ENCODE measurements at places on chromosomes 13 and 19.
A peak's percentile ranks its signal among the peaks of the same experiment; 100 is the strongest.

GRCh38 chr19:17357078-17357666 lies 19.8 kb downstream of the GTPBP3 start:
- no peak for DNase-seq

DNA sequence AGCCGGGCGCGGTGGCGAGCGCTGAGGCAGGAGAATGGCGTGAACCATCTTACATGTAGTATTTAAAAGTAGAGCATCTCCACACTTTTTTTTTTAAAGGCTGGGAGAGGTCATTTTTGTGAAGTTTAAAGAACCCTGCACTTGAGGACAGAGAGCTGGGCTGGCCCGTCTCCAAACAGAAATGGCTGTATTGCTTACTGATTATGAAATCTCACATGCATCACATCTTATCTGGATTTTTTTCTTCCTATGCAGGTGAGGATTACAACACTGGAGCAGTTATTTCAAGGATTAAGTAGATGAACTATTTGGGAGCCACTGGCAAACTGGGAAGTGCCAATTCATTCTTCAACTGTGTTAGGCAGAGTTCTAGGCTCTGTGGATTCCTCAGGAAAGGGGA lies 59.5 kb downstream of the TEX26 start:
- DNase-seq: no peak

GRCh38 chr13:52850072-52850395 lies 1.6 kb upstream of the PCDH8 start:
- DNase-seq: no peak

DNA sequence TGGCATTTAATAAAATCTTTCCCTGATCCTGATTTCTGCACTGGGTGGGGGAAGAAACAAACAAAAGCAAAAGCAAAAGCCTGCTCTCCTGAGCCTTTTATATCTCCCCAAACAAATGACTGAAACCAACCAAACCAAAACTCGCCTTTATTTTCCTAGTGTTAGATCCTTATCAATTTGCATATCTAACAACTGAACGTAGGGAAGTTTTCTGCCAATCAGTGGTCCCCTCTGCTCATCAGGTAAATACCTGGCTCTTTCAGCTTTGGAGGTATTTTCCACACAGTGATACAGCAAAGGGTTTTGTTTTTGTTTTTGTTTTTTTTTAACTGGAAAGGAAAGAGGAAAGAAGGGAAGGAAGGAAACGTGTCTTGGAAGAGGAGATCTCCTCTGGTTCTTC lies 3.3 kb downstream of the AMER2 start:
- DNase-seq: no peak

- DNase-seq: no peak
Observed at GRCh38 chr13:66803808-66804456, 426.2 kb downstream of the PCDH9 start.

DNA sequence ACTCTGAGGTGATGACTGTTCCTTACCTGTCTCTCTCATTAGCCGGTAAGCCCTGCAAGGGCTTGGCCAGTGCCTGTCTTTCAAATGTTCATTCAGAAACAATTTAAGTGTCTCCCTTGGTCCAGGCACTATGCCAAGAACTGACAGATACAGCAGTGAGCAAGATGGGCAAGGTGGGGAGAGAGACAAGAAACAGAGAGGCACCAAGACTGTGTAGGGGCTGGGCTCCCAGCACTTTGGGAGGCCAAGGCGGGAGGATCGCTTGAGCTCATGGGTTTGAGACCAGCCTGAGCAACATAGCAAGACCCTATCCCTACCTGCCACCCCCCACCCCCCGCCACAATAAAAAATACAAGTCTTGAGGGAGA lies 1.3 kb upstream of the CCNE1 start:
- DNase-seq: no peak

DNA sequence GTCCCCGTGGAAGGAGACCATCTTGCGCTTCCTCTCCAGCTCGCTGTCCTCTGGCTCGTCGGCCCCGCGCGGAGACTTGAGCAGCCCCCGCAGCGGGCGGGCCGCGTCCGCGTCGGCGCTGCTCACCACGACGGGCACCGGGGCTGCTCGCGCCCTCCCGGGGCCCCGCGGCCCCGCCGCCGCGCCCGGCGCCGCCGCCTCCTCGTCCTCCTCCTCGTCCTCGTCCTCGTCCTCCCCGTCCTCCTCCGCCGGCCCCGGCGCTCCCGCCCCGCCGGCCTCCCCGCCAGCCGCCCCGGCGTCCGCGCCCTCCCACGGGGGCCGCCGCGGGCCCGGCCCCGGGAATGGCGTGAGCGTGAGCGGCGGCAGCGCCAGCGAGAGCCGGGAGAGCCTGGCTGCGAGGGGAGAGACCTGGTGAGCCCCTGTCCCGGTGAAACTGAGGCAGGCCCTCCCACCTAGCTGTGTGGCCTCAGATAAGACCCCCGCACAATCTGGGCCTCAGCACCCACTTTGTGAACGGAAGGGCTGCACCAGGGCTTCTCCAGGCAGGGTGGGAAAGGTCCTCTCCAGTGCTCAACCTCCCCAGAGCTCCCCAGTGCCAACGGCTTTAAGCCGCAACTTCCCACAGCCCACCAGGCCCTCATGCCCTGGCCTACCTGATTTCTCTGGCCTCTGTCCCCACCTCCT lies 17.8 kb downstream of the LMTK3 start:
- DNase-seq: no peak

GRCh38 chr13:111559612-111560403 lies 239.4 kb downstream of the TEX29 start:
- DNase-seq: no peak

DNA sequence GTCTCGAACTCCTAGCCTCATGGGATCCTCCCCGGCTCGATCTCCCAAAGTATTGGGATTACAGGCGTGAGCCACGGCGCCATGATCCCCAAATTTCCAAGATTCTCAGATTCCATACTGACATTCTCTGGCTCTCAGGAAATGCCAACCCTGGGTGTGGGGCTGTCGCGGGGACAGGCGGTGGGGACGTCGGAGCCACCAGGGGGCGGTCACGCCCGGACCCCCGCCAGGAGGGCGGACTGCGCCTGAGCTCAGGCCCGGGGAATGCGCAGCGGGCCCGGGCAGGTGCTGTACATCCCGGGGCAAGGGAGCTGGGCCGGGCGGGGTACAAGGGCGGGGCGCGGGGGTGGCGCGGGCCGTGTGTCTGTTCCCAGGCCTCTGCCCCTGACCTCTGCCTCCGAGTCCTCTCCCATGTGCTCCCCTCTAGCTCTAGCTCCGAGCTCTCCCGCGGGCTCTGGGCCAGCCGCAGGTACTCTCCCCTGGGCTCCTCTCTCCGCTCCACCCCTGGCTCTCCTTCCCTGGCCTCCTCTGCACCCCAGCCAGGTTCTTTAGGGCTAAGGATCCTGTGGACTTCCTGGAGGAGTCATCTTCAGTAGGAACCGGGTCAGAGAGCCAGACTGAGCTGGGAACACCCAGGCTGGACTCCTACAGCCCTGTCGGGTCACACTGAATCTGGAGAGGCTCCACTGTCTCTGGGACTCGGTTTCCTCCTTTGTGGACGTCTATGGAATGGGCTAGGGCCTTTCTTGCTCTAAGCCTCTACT lies 2.4 kb downstream of the PPP1R13L start:
- DNase-seq: peak; percentile 49

DNA sequence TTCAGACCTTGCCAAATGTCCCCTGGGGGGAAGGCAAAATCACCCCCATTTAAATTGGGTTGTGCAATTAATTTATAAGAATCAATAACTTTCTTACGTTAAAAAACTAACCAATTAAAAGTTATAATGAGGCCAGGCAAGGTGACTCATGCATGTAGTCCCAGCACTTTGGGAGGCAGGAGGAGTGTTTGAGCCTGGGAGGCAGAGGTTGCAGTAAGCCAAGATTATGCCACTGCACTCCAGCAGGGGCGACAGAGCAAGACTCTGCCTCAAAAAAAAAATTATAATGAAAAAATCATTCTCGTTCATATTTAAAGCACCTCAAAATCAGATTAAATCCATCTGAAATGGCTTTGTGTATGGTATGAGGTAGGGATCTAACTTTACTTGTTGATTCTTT lies 18.4 kb upstream of the SIGLEC14 start:
- DNase-seq: no peak

GRCh38 chr19:12946092-12946721 lies 545 bp downstream of the RAD23A start:
- peak; percentile 52 for DNase-seq

DNA sequence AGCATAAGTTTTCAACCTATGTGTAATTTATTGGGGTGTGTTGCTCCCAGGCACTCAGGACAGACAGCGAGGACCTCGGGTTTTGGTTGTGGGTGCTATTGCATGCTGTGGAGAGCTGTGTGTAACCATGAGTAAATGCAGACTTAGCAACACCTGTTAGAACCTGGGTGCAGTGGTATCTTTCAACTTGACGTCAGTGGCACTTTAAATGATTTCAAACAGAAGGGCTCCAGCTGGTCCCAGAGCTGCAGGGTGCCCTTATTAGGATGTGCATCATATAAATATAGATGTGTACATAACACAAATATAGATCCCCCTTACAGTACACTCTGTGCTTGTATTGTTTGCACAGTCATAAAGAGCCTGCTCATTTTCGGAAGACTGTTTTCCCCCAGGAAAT lies 228.3 kb upstream of the IRS2 start:
- no peak for DNase-seq

DNA sequence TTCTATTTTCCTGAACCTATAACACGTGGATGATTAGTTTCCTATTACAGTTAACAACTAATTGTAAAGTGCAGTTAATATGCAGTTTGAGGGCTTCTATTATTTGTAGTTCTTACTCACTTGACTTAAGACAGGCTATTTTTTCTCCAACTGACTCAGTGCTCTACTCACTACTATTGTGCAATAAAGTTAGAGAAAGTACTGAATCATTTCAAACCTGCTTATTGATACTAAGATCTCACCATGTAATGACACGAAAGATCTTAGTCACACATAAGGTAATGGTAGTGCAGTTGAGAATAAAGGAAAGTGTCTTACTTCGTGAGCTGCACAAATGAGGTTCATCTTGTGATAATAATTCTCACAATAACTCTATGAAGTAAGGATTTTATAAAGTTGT lies 22.8 kb upstream of the ITM2B start:
- no peak for DNase-seq

DNA sequence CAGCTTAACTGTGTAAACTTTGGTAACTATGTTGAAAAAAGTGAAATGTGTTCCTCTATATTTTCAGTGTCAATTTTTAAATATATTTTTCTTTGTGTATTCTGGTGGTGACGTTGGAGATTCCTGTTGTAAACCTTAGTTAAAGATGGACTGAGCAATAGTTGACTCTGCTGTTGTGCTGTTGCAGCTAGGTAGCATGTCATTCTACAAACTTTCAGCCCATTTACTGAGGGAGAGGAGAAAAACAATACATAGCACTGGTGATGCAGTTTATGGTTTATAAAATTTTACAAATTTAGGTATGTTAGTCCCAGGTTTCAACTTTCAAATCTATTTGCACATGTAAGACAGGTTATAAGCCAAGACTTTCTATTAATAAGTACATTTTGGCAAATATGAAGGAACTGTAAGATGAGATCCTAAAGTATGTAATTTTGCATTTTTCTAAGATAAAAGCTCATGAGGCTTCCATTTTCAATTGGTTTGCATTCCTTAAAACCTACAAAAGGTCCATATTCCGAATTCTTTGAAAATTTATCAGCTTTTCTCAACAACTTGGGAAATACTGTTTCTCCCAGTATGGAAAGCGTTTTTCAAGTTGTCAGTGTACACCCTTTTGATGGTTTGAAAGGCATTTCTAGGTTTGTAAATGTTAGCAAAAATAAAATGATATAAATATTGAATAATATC lies 1.5 kb downstream of the NDFIP2 start:
- no peak for DNase-seq

- DNase-seq: no peak
Observed at GRCh38 chr13:91493442-91493841, 95.0 kb downstream of the GPC5 start.

DNA sequence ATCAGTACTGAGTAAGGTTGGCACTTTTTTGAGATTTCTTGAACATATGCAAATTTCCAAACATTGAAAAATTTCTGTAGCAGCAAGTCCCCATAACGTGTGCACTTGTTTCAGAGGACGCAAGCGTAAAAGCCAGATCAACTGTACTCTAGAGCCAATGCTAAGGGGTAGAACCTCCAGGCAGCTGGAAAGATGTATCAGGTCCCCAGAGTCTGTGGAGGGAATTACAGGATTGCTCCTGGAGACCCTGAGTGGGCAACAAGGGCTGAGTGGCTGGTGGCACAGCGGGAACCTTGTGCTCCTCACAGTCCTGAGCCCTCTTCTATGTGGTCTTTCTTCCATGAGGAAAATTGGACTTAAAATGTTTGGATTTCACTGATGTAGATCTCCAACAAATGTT lies 53.9 kb upstream of the AMER2 start:
- DNase-seq: no peak

- no peak for DNase-seq
Observed at GRCh38 chr13:66489586-66489985, 740.5 kb downstream of the PCDH9 start.

- peak; percentile 7 for DNase-seq
Observed at GRCh38 chr13:46831588-46832194, 34.7 kb upstream of the ESD start.

DNA sequence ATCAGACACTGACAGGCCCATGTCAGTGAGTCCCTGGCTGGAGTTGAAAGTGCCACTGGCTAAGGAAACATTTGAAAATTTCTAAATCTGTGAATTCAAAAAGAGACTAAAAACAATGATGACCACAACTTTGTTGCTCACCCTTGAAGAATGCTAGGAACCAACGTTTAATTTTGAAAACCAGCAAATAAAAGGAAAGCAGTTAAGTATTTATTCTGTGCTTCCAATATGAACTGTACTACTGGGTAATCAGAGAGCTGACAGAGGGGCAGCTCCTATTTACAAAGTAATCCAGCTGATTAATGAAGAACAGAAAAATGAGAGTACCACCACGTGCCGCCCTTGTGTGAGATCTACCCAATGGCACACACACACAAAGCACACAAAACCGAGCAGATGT lies 44.7 kb upstream of the LATS2 start:
- DNase-seq: no peak

Data from CD4-positive, alpha-beta T cell treated with Interleukin-6 for 4 hours (primary cell).